Heart right ventricle (tissue), 16 donors: ENCODE measurements at places on chromosomes 2 and 18. TPM values are rescaled to one million over a fixed set of nuclear protein-coding genes. Genes with fewer than 3 reads are reported as not detected.

DNA sequence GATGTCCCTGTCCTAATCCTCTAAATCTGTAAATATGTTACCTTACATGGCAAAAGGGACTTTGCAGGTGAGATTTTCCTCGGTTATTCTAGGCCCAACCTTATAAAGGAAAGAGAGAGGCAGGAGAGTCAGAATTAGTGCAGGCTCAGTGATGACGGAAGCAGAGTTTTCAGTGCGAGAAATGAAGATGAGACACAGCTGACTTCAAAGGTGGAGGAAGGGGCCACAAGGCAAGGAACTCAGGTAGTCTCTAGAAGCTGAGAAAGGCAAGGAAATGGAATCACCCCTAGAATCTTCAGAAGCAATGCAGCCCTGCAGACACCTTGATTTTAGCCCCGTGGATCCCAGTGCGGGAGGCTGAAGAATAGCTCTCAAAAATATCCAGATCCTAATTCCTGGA is 7.2 kb upstream of the LCLAT1 start:
- DNase-seq, result no peak

The FN1 gene
- 133 TPM for total RNA-seq

The DPYSL5 gene
- not detected for total RNA-seq

The RBKS gene
- total RNA-seq, result 6.6 TPM

The SCG2 gene
- total RNA-seq, result 0.21 TPM

DNA sequence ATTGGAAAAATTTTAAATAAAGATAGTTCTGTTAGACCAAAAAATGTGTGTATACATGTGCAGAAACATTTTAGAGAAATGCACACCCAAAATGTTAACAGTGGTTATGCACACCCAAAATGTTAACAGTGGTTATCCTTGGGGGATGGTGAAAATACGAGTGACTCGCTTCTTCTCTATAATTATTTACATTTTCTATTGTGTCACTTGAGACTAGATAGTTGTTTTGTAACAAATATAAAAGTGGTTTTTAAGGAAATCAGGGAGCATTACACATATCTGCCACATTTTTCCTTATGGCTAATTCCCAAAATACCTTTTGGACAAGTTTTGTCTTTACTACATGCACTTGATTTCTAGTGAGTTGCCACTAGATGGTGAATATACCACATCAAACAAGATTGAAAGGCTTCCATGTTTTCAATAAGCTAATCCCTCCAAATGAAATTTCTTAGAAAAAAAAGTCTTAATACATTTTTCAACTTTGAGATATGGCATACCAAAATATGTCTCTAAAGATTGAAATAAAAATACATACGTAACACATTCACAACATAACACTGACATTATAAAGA is 9.0 kb upstream of the HIBCH start:
- DNase-seq, result no peak

DNA sequence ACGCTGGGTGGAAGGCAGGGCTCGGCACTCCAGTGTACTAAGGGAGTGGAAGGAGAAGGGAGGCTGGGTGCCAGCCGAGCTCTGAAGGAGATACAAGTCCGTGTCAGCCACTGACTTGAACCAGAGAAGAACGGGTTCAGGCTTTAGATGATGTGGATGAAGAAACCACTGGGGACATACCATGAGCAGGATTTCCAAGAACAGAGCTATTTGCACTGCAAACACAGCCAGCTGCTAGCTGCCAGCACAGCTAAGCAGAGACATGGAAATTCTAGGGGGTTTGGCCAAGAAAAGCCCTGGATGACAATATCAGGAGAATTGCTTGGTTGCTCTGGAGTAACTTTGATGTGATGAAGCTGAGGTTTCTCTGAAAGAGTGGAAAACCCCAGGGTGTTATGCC is 5.2 kb downstream of the CD207 start:
- peak; percentile 12 for DNase-seq

- no peak for DNase-seq
Observed at GRCh38 chr18:49814147-49814499, 790 bp upstream of the ACAA2 start.

- no peak for DNase-seq
Observed at GRCh38 chr18:710418-711300, 1.8 kb downstream of the ENOSF1 start.

- DNase-seq, result no peak
Observed at GRCh38 chr2:75705921-75706320, 4.8 kb downstream of the GCFC2 start.

The MAPRE3 gene
- total RNA-seq, result 56.4 TPM

The LRP1B gene
- total RNA-seq, result 0.05 TPM

DNA sequence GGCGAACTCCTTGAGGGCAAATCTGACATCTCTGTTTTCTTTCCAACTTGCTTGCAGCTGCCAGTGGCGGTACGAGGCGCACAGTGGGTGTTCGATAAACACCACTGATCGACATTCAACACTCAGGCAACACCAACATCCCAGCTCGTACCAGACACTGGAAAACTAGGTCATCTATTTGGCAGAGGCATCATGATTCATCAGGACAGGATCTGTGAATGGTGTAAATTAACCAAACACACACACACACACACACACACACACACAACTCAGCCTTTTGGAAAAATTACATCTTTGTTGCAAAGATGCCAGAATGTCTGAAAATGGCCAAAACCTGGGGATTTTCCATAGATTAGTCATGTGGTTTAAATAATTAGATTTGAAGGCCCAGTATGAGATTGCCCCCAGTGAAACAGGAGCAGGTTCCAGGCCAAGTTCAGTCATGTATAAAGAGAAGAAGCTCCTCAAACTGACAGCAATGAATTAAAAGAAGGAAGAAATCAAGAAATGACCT is 150.5 kb upstream of the NCKAP5 start:
- peak; percentile 33 for DNase-seq

The SLC5A7 gene
- total RNA-seq, result 0.11 TPM

- no peak for DNase-seq
Observed at GRCh38 chr2:27263287-27264252, 723 bp upstream of the SLC30A3 start.

The MATN3 gene
- total RNA-seq, result not detected

The SOWAHC gene
- total RNA-seq, result 2.0 TPM

The ARHGEF4 gene
- 3.3 TPM for total RNA-seq

DNA sequence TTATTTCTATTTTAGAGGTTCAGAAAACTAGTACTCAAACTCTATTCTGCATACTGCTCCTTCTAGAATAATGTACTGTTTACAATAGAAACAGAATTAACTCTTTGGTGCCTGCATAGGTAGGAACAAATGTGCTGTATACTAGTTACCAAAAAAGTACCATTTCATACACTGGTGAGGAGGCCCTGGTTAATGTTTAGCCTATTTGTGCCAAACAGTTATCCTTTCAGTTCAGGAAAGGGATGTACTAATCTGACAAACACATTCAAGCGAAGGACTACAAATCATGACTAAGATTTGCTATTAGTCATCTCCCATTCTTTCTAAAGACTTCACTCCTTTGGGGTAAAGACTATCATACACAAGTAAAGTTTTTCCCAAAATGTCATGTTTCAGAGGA is 47.4 kb downstream of the EXOC6B start:
- no peak for DNase-seq

DNA sequence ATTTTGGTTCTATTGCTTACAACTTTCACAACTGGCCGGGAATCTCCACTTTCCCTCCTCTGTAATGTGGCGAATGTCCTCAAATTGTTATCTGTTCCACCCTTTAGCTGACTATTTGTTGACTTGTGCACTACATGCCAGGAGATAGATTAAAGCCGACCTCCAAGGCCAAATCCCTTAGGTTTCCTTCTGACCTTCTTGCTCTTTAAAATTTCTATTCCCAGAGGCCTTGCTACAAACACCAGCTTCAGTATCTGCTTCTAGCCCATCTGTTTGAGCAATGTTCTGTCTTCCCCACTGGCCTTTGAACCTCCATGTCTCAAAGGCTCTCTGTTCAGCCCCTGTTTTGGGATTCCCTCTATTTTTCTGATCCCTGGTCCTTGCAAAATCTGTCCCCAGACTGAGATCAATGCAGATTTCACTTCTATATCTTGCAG is 426.2 kb downstream of the LRATD1 start:
- no peak for DNase-seq

GRCh38 chr18:36078751-36079529 is 11.6 kb upstream of the RPRD1A start:
- DNase-seq, result no peak

GRCh38 chr2:42127425-42128424 is 41.4 kb upstream of the EML4 start:
- DNase-seq, result no peak
